ENCODE measurements at places on chromosomes 2 and 18.
A peak's percentile ranks its signal among the peaks of the same experiment; 100 is the strongest.

DNA sequence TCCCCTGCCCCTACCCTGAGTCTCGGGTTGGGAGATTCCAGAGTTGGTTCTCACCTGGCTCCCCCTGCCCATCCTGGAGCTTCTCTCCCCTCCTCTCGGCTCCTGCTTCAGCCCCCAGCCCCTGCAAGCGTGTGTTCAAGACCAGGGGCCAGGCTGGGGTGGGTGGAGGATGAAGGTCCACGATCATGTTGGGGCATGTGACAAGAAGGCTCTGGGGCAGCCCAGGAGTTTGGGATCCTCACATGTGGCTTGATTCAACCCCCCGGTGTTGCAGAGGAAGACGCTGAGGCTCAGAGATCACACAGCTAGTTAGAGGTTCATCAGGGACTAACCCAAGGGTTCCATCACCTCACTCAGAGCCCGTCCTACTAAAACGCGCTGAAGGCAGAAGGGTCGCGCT lies 14.2 kb upstream of the TUBB6 start:
- no peak for DNase-seq

GRCh38 chr18:79848579-79849327 lies 51.0 kb downstream of the KCNG2 start:
- no peak for DNase-seq

GRCh38 chr2:219537657-219538488 lies 5.7 kb downstream of the CHPF start:
- DNase-seq: no peak

DNA sequence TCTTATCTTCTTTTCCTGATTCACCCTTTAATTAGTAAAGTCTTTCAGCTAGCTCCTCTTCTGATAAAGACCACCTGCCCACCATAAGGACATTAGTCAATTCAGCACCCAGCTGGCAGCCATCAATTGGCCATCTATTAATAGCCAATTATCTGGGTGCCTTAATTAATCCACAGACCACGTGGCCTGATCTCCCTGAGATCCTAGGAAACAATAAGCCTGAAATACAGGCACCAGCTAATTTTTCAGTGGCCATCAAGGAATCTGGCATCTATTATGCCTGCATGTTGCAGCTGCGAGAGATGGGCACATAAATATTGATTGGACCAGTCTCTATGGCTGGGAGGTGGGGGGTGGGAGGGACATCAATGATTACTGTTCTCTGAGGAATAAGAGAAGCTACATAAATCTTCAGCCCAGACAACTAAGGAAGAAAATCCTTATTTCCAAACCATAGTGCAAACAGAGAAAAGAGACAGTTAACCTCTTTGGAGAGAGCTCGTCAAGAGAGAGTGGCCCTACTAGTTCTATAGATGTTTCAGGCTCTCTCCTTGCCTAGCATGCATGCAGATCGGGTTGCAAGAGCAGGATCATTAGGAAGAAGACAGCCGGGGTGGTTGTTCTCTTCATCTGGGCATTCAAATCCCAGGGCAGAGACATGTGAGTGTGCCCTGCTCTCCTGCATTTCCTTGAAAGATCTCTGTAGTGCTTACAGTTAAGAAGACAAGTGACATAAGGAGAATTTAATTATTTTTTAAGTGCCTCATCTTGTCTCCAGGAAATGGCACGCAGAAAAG lies 8.7 kb downstream of the GALNT14 start:
- DNase-seq: no peak

GRCh38 chr2:46230677-46231425 lies 66.4 kb upstream of the EPAS1 start:
- DNase-seq: no peak

GRCh38 chr2:193446967-193447366 lies 1252.2 kb upstream of the TMEFF2 start:
- DNase-seq: no peak

DNA sequence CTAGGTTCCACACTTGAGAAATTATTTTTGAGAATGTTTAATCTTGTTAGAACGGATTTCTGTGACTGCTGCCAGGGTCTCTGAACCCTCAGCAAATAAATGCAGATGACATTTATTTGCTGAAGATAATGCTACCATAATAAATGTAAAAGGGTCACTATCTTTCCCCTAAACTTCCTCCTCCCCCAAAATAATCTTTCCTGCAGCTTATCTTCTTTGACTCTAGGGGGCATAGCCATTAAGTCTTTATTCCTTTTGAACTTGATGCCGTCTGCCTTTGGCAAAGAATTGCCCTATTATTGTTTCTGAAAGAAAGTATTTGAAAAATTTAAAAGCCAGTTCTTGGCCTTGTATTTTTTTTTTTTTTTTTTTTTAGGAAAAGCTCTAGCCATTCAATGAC lies 63.6 kb upstream of the ACSL3 start:
- DNase-seq: peak; percentile 48

DNA sequence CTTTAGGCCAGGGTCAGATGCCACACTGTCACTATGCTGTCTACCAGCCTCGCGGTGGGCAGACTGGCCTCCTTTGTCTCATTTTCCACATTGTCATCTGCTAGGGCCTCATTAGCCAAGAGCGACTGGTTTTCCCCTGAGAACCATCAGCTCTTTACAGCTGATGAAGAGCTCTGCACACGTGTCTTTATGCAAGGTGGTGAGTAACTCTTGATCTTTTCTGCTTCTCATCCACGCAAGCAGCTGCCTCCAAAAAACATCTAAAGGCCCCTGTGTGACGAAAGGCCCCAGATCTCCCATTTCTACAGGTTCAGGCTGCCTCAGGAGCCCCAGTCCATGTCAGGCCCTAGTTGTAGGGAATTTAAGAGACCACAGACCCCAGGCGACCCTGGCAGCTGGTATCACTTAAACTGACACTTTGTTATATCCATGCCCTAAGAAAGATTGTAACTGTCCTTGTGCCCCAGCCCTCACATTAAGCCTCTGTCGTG lies 52.9 kb downstream of the DPYSL5 start:
- DNase-seq: no peak

DNA sequence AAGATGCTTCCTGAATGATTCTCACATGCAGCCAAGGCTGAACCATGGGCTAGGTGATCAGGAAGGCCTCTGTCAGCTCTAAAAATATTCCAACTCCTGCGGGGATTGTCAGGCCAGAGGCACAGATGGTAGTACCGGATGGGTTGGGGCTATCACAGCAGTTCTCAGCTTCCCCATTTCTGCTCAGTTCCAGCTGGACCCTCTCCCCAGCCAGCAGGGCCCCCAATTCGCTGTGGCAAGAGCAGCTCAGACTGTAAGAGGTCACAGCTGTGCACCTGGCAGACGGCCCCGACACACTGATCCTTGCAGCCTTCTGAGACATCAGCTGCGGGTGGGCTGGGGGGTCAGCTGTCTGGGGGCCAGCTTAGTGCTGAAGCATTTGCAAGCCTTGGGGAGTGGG lies 43.6 kb upstream of the TCF7L1 start:
- DNase-seq: no peak

- DNase-seq: no peak
These were observed 232.0 kb upstream of the NETO1 start for GRCh38 chr18:73099759-73100158.

- DNase-seq: no peak
These were observed 102.9 kb downstream of the DDX1 start for GRCh38 chr2:15694589-15694986.

- DNase-seq: no peak
These were observed 16.5 kb upstream of the TTC39C start for GRCh38 chr18:23998018-23998417.

GRCh38 chr2:150133623-150134022 lies 353.8 kb downstream of the RND3 start:
- DNase-seq: peak; percentile 90

DNA sequence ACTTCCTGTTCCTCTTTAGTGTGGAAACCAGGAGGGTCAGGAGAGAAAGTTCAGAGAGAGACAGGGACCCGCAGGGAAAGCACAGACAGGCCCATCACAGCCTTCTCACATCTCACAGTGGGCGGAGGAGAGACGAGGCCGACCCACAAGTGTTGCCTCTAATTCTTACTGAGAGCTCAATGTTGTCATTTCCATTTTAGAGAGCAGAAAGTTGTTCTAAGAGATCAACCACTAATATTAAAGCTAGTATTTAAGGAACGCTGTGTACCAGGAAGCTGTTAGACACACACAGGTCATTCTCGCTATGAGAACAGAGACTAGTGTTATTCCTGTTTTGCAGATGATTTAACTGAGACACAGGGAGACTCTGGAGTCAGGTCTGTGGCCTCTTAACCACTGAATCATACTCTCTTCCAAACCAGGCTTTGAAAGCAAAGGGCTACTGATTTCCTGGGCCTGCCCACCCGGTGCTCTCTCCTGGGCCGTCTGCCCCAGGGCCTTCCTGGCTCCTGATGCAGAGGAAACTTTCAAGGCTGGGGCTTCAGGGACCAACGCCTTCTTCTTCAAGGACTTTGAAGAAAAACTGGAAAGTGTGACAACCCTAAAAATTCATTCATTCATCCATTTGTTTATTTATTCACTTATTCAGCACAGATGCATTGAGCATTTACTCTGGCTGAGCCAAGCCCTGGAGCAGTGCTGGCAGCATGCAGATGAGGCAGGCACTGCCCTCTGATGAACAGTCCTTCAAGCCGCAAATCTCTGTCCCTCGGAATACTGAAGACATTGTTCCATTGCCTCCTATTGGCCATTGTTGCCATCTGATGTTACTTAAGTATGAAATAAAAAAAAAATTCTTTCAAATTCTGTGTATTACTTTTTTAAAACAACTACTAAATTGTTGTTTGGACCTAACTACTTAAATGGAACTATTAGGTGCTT lies 37.2 kb upstream of the BIN1 start:
- peak; percentile 64 for DNase-seq

DNA sequence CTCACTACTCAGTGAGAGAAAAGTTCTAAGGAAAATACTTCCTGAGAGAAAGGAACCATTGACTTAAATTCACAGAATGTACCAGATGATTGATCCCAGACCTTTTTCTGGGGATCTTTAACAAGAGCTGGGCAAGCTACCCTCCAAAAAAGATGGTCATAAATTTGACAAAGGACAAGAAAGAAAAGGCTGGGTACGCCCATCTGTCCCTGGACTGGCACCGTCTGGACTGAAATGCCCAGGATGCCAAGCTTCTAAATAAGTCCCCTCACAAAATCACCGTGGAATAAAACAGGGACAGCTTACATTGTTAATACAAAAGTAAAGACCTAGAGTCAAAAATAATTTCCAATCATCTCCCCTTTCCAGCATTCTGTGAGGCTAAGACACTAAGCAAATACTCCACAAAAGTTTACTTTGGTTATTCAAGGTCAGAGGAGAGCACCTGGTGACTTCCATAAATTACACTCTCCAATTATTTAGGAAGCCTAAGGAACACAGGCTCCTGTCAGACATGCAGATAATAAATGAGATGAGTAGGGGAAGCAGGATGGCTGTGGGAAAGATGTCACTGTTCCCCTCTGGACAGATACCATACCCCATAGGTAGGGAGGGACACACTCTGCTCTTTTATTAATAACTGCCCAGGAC lies 69.9 kb downstream of the UXS1 start:
- DNase-seq: no peak

- DNase-seq: no peak
These were observed 53.8 kb downstream of the SMAD7 start for GRCh38 chr18:48896875-48897511.

DNA sequence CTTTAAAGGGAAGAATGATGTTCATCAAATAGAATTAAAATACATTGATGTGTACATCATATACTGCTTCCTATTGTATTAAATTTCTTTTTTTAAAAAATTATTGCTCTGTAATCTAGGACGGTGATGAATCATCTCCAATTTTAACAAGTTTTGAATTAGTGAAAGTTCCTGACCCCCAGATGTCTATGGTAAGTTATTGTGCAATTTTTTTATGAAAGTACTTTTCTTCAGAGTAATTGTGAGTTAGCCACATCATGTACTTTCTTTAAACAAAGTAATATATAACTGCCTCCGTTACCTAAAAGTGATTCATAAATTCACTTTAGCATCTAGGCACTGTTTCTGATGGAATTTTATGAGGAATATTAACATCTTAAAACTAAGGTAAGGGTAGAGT lies 38.1 kb downstream of the PIK3C3 start:
- no peak for DNase-seq

DNA sequence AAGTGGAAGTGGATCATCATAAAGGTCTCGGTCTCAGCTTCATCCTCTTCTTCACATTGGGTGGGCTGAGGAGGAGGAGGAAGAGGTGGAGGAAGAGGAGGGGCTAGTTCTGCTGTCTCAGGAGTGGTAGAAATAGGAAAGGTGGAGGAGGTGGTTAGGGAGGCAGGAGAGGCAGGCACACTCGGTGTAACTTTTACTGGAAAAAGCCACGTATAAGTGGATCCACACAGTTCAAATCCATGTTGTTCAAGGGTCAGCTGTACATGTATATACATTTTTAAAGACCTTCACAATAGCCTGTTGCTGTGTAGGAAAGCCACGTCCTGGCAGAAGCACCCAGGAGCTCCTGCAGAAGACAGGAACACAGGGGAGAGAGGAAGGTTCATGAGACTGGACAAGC lies 110.3 kb upstream of the RAB12 start:
- DNase-seq: no peak

GRCh38 chr2:69776886-69777785 lies 35.2 kb downstream of the ANXA4 start:
- no peak for DNase-seq

DNA sequence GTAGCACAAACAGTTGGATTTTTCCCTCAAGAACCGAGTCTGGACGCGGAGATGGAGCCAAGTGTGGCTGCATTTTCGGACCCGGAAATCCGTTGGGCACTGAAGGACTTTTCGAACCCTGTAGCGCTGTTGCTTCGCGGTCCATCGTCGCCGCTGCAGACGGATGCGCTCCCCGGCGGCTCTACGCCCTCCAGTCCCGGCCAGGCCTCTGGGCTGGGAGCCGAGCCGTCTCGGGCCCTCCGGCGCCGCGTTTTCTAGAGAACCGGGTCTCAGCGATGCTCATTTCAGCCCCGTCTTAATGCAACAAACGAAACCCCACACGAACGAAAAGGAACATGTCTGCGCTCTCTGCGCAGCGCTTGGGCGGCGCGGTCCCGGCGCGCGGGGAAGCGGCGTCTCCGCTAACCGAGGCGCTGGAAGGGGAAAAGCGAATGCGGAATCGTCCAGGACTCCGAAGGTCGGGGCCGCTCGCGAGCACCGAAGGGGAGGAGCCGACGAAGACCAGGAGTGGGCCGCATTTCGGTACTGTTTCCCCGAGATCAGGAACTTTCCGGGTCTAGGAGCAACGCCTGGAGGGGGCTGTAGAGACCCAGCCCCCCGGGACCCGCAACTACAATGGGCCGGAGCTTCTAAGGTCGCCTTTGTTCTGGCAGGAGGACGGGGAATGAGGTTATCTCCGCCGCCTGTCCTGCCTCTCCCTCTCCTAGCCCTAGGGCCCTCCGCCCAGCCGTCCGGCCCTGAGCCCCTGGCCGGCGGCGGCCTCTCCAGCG lies 3.2 kb downstream of the EMX1 start:
- no peak for DNase-seq

DNA sequence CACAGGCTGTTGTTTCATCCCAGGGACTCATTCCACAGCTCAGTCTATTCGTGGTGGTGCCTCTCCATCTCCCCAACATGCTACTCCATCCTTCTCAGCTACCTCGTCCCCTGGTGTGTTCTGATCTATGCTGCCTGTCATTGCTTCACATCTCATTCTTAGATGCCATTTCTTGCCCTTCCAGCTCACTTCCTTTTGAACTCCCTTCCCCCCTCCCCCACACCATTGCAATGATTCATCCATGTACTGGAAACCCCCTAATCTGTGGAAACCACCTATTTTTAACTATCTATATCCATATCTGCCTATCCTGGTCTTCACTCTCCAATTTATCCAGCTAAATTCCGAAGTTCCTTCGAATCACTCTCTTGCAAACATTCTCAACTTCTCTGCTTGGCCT lies 65.7 kb upstream of the PARD3B start:
- no peak for DNase-seq

GRCh38 chr2:120673571-120674061 lies 62.1 kb upstream of the GLI2 start:
- no peak for DNase-seq

GRCh38 chr2:109447251-109447661 lies 166.5 kb downstream of the SEPTIN10 start:
- peak; percentile 95 for DNase-seq
